ENCODE measurements at places on chromosomes 3 and 15.
A peak's percentile ranks its signal among the peaks of the same experiment; 100 is the strongest.

DNA sequence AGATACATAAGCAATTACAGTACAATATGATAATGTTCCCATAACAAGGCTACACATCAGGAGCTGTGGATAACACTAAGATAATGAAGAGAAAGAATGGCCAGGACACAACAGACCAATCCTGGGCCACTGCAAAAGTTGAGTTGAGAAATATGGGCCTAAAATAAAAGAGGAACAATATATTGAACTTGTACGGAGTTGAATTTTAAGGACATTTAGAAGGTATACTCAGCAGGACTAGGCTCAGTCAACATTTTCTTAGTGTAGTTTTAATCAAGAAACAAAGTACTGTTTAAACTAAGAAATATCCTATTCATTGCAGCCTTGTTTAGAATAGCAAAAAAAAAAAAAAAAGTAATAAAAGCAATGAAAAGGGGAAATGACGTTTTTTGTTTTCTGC is 24.3 kb downstream of the HERC1 start:
- no peak for DNase-seq

GRCh38 chr3:37054370-37054769 is 61.1 kb downstream of the MLH1 start:
- DNase-seq = no peak

DNA sequence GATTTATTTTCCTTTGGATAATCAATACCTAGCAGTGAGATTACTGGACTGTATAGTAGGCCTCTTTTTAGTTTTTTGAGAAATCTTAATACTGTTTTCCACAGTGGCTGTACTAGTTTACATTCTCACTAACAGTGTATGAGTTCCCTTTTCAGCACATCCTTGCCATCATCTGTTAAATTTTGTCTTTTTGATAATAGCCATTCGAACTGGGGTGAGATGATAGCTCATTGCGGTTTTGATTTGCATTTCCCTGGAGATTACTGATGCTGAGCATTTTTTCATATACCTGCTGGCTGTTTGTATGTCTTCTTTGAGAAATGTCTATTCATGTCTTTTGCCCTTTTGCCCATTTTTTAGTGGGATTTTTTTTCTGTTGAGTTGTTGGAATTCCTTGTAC is 210.8 kb downstream of the CGGBP1 start:
- no peak for DNase-seq

DNA sequence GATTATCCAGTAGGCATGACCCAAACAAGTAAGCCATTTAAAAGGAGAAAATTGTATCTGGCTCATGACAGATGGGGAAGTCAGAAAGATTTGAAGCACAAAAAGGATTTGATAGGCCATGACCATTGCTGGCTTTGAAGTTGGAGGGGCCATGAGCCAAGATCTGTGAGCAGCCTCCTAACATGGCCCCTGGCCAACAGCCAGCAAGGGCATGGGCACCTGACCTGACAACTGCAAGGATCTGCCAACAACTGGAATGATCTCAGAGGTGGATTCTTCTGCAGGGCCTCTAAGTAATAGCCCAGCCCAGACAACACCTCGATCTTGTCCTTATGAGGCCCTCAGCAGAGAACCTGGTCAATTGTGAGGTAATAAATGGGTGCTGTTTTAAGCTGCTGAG is 93.0 kb downstream of the ARNT2 start:
- no peak for DNase-seq

GRCh38 chr3:30712991-30713390 is 106.6 kb downstream of the TGFBR2 start:
- no peak for DNase-seq

- no peak for DNase-seq
These were observed 84.0 kb downstream of the CFAP20DC start for GRCh38 chr3:58965865-58966264.

- no peak for DNase-seq
These were observed 215.8 kb upstream of the CNTN6 start for GRCh38 chr3:877001-877400.

DNA sequence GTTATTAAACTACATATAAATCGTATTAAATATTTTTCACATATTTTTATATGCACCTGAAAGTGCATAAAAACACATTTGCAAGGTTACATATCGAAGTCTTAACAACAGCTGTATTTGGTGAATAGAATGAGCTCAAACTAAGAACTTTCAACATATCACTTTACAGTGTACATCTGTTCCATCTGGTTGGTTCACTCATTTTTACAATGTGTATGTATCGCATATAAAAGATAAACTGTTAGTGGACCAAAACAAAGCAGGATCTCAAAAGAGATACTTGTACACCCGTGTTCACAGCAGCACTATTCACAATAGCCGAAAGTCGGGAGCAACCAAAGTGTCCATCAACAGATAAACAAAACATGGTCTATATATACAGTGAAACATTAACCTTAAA is 55.8 kb downstream of the TBL1XR1 start:
- DNase-seq = no peak

DNA sequence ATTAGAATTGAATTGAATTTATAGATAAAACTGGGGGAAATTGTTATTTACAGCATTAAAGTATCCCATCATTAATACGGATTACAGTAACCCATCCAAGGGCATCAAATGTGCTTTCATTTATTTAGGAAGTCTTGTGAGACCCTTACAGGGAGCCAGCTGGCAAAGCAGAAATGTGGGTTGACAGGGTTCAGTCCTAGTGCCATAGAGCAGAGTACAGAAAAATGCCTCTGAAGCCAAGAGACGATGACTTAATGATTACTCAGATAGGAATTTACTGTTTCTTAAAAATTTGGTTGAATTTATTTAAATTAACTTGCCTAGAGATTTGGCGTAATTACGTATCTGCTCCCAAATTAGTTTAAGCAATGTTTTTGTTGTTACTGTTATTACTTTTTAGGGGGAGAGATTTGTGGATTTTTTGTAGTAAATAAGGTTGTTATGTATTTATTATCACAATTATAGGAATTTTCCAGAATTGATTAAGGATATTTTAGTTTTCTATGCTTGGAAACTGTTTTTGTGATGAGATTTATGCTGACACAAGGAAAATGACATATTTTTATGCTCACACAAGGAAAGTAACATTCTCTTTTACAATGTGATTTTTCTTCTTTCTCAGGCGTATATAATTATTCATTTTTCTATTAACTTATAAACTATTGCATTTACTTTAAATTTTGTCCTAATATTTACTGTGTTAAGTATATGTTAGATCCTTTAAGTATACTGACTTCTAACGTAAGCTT is 152.0 kb downstream of the EPHA6 start:
- DNase-seq = no peak

DNA sequence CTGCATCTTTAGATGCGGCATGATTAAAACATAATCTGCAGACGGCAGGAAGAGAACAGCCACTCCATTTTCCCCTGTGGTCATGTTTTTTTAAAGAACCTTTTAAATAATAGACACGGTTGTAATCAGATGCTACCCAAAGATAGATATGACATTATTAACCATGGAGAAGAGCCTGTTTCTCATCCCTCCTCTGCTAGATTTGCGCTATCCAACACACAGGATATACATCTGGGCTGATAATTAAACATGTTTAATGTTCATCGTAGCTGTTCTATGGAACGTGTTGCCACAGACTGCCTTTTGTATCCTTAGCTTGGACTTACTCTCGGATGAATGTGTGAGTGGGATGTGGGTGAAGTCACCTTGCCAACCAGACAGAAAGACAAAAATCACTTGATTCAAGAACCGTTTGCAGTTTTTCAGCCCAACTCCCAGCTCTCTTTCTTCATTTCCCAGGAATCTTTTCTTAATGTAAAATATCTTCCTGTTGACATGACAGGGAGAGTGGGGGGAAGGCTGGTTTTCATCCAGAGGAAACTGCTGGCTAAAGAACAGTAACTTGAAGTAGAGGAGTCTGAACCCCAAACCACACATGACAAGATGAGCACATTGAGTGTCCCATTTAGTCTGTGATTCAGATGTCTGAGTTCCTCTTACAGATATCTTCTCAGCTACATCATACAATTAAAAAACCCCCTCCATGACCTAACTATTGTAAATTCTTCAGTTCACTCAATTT is 118.6 kb upstream of the PRICKLE2 start:
- DNase-seq = peak; percentile 54

GRCh38 chr3:132232231-132232792 is 84.9 kb upstream of the ACP3 start:
- no peak for DNase-seq

- no peak for DNase-seq
These were observed 63.7 kb upstream of the SMAD6 start for GRCh38 chr15:66638377-66638776.

DNA sequence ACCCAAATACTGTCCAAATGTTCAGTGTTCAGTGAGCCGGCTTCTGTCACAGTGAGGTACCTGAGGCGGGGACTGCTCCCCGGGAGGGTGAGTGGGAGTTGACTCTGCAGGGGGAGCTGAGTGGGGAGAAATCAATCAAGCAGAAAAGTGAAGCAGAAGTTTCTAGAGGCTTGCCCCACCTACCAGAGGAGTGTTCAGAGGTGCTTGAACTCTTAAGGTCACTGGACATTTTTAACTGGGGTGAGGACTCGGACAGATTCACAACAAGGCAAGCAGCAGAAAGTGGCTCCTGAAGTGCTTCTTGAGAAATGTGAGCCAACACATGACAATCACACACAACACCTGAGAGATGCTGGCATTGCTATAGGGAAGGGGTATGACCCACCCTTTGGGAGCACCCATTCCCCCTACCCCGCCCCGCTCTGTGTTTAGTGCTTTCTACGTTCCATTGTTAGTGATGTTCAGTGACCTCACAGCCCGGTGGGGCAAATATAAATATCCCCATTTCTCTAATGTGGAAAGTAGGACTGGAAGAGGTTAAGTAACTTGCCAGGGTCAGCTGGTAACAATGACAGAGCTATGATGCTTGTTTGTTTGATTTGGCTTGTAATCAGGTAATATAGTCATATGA is 48.6 kb upstream of the AKAP13 start:
- no peak for DNase-seq

DNA sequence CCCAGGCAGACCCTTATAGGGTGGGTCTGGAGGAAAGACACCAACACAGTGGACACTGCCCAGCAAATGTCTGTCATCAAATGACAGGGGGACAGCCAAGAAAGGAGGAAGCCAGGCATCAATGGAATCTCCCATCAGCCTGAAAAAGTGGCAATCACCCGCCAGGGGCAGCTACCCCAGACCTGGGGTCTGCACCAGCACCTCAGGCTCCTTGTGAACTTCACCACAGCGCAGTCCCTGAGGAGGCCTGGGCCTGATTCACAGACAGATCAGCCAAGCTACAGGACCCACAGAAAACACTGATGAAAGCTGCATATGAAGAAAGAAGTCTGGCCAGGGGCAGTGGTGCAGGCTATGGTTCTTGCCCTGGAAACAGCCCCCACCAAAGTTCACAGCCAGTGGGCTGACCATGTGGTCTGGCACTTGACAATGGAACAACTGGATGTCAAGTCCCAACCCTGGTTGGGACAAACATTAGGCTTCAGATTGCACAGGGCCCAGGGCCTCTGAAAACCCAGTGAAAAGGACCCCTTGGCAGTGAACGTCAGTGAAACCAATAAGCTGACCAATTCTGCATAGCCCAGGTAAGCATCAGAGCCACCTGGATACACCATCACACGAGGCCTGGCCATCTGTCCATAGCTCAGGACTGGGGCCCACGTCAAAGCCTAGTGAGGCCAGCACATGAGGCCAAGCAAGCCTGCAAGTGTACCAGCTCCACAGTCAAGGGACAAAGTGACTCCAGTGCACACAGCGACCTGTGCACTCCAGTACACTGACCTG is 29.1 kb downstream of the ALS2CL start:
- DNase-seq = no peak

DNA sequence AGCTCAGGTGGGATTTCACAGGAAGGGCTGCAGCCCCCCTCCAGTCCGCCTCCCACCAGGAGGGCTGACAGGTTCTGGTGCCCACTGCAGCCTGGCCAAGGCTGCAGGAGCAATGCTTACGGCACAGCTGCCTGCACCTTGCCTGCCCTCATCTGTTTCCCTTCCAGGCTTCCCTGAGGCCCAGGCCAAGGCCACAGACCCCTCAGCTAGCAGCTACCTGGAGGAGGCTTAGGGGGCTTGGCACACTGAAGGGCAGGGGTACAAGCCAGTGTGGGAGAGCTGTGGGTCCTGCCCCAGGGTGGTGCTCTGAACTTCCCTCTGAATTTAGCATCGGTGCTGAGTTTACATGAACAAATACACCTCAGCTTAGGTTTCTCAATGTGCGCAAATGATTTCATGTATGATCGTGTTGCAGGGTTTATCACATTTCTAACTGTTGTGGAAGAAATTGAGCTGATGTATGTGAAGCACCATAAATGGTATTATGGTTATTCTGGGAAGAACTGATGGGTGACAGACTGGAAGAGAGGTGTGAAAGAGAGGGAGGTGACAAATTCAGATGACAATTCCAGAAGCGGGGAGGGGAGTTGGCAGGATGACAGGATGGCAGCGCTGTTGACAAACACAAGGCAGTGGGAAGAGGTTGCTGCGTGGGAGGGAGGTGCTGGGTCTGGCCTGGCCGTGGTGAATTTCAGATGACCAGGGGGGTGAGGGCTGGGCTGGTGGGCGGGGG is 6.1 kb downstream of the RHCG start:
- no peak for DNase-seq

DNA sequence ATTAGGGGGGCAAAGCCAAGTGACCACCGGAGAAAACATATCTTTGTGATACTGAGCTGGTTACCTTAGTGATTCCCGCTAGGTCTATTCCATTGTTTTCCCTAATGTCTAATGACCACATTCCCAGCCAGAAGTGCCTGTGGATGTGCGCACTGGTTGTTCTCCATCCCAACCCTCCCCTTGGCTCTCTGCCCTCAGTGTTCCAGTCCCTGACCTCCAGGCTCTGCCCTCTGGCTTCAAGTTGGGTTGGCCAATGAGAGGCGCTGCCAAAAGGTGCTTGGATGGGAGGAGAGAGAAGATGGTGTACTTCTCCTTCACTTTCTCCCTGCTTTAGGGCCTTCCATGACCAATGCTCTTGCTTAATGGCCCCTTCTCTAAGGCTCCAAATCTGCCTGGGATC is 2.4 kb downstream of the COLQ start:
- DNase-seq = no peak

- no peak for DNase-seq
These were observed 212.1 kb upstream of the EIF1B start for GRCh38 chr3:40097131-40098117.

DNA sequence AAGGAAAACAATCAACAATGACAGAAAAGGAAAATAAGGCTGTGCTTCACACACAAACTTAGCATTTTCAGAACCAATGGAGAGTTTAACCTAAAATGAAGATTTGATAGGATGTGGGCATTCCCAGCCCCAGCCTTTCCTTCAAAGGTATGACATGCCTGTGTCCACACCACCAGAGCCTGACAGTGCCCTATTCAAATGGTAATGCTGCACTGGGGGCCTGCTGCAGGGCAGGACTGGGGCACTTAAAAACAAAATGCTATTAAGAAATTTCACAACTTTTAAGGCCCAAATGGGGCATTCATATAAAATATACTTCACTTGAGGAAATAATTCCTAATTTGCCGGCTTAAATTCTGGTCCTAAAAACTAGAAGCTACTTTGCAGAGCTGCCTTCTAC is 30.9 kb upstream of the TKT start:
- no peak for DNase-seq

DNA sequence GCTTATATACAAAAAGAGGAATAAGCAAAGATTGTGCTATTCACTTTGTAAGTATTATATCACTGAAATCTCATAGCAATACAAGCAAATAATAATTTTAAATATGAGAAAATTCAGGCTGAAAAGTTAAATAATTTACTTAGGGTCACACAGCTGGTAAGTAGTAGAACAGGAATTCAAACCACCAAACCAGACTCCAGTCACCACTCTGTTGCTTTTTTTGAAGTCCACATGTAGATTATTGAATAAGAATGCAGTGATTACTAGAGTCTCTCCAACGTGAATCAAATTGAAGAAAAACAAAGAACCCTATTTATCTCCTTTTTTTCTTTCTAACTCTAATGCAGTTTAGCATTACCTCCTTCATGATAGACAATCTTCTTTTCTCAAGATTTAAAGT is 15.9 kb downstream of the SPICE1 start:
- DNase-seq = no peak
